ENCODE measurements at places on chromosomes 7 and 10. TPM values are rescaled to one million over a fixed set of nuclear protein-coding genes. Genes with fewer than 3 reads are reported as not detected.

The LBX1 gene
- total RNA-seq = not detected

The CDHR1 gene
- total RNA-seq = not detected

The CYP2C19 gene
- under 0.01 TPM for total RNA-seq

The FEZF1 gene
- total RNA-seq = not detected

The MCM10 gene
- 3.5 TPM for total RNA-seq

The AKR1C4 gene
- total RNA-seq = not detected

The HOXA10 gene
- not detected for total RNA-seq

The SUN1 gene
- total RNA-seq = 344 TPM

The PDZD7 gene
- 1.2 TPM for total RNA-seq

The HHEX gene
- not detected for total RNA-seq

The SPDYE2B gene
- not detected for total RNA-seq

The TLX1 gene
- not detected for total RNA-seq

The FAM13C gene
- total RNA-seq = not detected

The KEL gene
- 1.4 TPM for total RNA-seq

The NME8 gene
- total RNA-seq = not detected

The EFCAB10 gene
- 0.39 TPM for total RNA-seq

The LHFPL3 gene
- not detected for total RNA-seq

The CCAR1 gene
- total RNA-seq = 49.1 TPM

The SVOPL gene
- total RNA-seq = 2.4 TPM

The TBX20 gene
- total RNA-seq = 0.22 TPM

The CLDN3 gene
- total RNA-seq = not detected

The CFAP58 gene
- total RNA-seq = 0.39 TPM

The ATOH7 gene
- total RNA-seq = under 0.01 TPM

The PLA2G12B gene
- total RNA-seq = not detected

The DRGX gene
- total RNA-seq = not detected

The MYOZ1 gene
- total RNA-seq = 0.79 TPM

The GLCCI1 gene
- total RNA-seq = 71.5 TPM

The IL2RA gene
- total RNA-seq = 0.39 TPM

The NYAP1 gene
- total RNA-seq = 0.87 TPM

The TAS2R60 gene
- total RNA-seq = not detected

The ZNF365 gene
- not detected for total RNA-seq

The TMEM236 gene
- 0.39 TPM for total RNA-seq

The IL15RA gene
- not detected for total RNA-seq

The MUC12 gene
- total RNA-seq = 0.98 TPM

The ZEB1 gene
- 1.2 TPM for total RNA-seq

The UTF1 gene
- not detected for total RNA-seq
